Caco-2 (cell line): ENCODE measurements at places on chromosomes 11 and 22.

GRCh38 chr11:5204787-5205186 lies 4.3 kb upstream of the OR51V1 start:
- peak; percentile 61 for DNase-seq

- DNase-seq, result no peak
Observed at GRCh38 chr22:48147404-48147803, 1385.0 kb downstream of the TBC1D22A start.

DNA sequence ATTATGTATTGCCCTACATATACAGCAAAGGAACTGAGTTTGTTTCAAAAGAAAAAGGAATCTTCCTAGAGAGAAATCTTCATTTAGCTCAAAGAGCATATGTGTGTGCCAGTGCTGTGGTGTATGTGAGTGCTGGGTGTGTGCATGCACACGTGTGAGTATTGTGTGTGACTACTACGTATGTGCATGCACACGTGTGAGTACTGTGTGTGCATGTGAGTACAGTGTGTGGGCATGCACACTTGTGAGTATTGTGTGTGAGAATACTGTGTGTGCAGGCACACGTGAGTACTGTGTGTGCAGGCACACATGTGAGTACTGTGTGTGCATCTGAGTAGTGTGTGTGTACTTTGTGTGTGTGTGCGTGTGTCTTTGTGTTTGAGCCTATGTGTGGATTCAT lies 651.0 kb upstream of the B3GAT1 start:
- DNase-seq, result no peak

GRCh38 chr11:1335811-1336761 lies 26.7 kb upstream of the TOLLIP start:
- DNase-seq, result peak; percentile 47

DNA sequence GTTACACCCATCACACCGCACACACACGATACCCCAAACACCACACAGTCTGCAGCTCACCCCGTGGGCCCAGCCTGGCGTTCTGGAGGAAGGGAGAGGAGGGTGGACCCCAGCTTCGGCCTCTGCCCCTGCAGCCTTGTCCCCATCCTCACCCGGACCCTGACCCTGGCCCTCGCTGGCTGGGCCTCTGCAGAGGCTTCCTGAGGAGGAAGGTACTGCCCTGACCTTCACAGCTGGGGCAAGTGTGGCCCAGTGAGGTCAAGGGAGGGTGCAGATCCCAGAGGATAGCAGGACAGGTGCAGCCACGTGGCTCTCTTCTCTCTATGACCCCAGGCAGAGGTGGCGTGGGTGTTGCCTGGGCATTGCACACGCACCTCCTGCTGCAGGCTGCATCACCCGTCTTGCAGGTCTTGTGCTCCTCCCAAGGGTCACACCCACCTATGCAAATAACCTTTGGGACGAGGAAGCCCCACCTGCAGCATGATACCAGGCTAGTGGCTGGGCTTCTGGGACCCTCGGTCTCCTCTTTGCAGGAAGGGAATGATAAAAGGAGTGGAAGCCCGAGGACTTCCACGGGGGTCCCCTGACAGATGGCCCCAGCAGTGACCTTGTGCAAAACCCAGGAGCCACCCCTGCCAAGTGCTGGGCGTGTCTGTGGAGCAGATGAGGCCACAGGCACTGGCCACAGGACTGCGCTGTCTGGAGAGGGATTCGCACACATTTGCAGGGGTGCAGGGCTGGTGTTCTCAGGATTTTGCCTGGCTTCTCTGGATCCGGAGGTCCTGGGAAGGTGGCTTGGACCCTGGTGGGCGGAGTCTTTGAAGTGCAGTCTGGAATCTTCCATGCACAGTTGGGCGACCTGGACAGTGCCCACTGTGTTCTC lies 1241.5 kb downstream of the BRD1 start:
- DNase-seq, result no peak

- no peak for DNase-seq
Observed at GRCh38 chr11:124519850-124520549, 23.5 kb downstream of the OR8B12 start.
